Fibroblast of lung (primary cell): ENCODE measurements at places on chromosomes 1 and 21. TPM values are rescaled to one million over a fixed set of nuclear protein-coding genes. Genes with fewer than 3 reads are reported as not detected.

KCNJ9 gene
- under 0.01 TPM in 2 replicates for total RNA-seq

TPRG1L gene
- total RNA-seq, result 22.3 and 22.9 TPM in 2 replicates

PIGM gene
- total RNA-seq, result 4.1 and 4.5 TPM in 2 replicates

RORC gene
- total RNA-seq, result under 0.01 and 0.17 TPM in 2 replicates

SFN gene
- total RNA-seq, result under 0.01 TPM in 1 of 2 replicates, not detected in the other

DNA sequence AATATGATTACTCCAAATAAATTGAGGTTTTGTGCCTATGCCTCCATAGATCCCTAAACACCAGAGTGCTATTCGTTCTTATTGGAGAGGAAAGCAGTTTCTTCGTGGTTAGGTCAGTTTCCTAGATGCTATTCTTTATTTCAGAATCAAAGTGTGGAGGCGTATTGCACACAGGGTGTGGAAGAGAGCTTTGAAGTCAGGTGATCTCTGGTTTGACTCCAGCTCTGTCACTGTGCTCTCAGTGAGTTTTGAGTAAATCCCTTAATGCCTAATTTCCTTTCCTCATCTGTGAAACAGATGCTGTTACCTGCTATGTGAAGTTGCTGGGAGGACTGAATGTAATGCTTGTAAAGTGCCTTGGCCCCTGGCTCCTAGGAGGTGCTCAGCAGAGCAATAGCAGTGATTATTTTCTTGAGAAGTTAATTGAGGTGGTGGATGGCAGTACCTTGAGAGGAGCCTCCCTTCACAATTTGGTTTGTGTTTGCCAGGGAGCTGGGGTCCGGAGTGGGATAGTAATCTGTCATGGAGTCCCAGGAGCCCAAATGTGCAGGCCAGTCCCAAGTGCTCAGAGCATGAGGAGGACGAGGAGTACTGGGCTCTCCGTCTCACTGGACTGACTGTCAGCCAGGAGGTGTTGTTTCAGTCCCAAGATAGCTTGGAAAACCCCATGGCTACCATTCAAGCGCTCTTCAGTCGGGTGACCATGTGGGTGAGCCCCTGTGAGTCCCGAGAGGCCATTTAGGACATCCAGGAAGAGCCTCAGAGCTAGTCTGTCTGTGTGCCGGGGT lies 14.9 kb downstream of the NTPCR start:
- DNase-seq, result no peak

GRCh38 chr1:87108228-87108627 lies 193.8 kb downstream of the HS2ST1 start:
- DNase-seq, result no peak

DNA sequence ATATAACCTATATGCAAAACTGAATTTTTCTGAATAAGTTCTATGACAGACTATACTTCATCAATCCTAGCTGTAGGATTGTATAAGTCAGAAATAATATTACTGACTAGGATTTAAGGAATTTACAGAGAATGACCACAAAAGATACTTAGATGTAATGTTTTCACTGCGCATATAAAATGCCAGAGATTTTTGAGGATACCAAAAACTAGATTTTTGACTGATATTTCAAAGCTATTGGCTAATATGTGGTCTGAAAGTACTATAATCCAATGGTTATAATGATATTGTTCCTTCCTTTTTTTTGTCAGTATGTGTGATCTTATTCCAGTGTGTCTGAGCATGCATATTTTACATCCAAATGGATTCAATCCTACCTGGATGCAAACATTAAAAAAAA lies 17.0 kb upstream of the IFI44L start:
- DNase-seq, result peak; percentile 45

GRCh38 chr21:35473496-35473895 lies 424.4 kb upstream of the RUNX1 start:
- no peak for DNase-seq

DNA sequence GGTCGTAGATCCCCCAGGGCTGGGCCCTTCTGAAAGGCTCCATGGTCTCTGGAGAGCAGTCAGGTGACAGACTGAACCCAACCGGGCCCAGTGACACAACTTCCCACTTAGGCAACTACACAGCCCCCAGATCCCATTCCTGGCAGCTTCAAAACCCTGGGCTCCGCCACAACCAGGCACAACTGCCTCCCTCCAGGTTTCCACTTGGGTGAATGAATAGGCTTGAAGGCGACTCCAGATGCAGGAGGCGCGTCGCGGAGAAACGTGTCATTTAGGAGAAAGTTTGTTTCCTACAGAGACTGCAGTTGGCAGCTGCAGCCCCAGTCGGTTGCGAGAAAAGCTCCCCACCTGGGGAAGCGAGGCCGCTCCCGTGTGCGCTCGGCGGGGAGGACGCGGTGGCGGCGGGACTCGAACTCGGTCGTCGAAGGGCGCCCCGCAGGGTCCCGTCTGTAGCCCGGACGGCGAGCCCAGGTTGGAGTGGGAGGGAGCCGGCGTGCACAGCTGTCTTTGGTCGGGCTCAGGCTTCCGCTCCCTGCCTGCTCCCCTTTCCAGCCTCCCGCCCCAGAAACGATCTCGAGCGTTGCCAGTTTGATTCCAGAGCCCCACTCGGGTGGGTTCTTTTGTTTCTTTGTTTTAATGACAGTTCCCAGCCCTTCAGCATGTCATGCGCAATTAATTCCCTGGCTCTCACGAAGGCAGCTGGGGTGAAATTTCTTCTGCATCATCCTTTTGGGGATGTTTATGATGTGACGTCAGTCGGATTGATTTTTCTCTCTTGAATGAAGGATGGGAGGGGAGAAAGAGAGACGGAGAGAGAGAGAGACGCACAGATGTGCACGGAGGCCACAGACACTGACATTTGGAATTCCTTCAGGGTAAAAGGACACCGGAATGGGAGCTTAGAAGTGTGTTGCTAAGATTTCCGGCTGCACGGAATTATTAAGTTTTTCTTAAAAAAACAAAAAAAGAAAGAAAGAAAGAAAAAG lies 862 bp upstream of the SGIP1 start:
- peak; percentile 90 for DNase-seq

GRCh38 chr1:151968058-151968457 lies 25.6 kb downstream of the S100A10 start:
- DNase-seq, result peak; percentile 43

DNA sequence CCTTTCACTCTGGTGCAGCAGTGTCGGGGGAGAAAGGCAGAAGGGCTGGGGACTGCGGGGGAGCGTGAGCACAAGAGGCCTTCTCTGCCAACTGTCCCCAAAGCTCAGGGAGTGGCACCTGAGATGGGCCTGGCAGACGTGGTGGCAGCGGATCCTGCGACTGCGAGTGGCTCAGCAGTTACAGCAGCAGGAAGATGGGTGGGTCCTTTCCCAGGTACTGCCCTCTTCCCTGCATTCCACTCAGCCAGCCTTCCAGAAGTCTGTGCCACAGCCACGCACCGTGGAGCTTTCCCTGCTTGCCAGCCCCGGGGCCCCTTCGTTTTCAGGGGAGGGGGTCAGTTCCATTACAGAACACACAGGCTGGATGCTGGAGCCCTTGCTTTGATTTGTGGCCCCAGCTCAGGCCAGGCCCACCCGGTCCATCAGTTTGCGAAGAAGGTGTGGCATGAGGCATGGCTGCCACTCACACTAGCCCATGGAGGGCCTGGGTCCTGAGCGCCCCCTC lies 17.2 kb downstream of the MTHFR start:
- DNase-seq, result no peak

- peak; percentile 71 for DNase-seq
Measured at GRCh38 chr1:115641762-115642167, at the start of gene VANGL1. Gene VANGL1 (plus strand): TSS chr1:115641970. CDS start chr1:115651414, 9,444 bp downstream.

DNA sequence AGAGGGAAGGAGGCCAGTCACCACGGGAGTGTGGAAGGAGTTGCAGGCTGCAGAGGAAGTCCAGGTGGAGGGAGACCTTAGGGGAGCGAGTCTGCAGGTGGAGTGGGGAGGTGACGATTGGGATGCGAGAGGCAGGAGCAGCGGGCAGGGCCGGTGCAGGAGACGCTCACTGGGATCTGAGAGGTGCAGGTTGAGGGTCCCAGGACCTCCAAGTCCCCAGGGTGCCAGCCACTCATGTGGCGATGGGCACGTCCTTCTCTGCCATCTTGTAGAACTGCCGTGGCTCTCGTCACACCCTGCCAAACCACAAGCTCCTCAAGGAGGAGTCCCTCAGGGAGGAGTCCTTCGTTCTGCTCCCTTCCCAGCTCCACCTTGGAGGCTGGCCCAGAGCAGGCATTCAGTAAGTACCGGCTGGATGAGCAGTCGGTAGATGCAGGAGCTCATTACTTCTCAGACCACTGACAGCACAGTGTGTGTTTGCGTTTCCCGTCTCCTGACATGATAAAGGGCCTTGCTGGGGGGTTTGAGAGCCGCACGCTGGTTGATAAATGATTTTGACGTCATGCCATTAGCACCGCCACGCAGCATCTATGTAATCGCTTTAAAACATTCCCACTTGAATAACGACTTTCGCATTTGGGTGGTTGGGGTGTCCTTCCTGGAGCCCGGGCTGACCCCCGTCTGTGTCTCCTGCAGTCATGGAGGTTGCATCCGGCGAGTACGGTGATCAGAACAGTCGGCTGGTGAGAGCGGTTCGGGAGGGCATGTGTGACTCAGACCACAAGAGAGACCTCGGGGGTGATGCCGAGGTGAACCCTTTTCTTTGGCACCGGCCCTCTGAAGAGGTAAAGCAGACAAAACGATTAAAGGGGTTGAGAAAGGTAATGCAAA lies 27.8 kb downstream of the TFF3 start:
- DNase-seq, result peak; percentile 6

DNA sequence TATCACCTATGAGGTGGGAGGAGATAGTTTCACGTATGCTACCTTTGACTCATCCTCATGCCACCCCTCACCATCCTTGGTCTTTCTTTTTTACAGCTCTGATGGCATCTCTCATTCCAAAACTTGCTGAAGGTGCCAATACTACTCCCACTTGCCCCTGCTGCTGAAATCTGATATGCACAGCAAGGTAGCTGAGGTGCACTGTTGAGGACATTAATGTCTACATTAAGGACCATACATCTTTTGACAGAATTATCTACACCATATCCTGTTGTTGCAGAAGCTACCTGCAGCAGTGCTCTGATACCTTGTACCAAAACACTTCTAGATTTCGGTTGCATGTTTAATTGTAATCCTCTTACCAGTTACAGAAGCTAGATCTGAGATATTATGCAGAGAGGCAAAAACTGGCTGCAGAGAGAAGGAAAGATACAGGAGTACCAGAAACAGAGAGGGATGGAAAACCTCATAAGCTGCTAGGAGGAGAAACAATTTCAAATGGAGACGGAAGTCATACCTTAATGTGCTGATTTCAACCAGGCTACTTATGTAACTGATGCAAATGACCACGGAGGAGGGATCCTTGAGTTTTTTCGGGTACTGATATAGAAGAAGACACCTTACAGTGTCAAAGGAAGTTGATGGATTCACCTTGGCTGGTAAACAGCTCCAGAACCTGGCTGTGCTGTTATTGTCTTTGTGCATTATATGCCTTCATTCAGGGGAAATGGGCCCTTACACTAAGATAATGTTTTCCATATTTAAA lies 19.3 kb upstream of the PTPRC start:
- no peak for DNase-seq

DNA sequence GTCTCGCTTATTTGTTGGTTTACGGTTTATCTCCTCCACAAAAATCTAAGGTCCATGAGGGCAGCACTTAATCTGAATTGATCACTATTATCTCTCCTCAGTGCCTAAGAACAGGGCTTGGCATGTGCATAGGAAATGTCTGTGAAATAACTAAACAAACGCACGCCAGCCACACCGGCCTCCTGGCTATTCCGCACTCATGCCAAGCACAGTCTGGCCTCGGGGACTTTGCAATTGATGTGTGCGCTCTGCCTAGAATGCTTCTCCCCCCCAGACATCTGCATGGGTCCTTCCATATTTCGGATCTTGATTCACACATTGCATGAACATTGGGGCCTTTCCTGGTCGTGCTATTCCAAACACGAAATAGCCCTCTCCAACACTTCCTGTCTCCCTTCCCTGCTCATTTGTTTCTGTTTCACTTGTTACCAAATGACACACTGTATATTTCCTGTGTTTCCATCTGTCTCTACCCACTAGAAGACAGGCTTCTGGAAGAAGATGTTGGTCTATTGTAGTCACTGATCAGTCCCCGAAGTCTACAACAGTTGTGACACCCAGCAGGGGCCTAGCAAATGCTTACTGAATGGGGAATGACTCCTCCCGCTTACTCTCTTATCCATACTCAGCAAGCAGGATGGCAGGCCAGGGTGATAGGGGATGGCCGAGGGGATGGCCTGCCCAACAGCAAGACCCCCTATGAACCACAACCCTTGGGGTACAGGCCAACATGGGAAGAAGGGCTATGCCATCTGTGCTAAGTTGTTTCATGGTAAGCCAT lies 93.9 kb downstream of the GLIS1 start:
- DNase-seq, result no peak

- no peak for DNase-seq
Measured at GRCh38 chr1:14937288-14937949, 216.1 kb upstream of the TMEM51 start.

DNA sequence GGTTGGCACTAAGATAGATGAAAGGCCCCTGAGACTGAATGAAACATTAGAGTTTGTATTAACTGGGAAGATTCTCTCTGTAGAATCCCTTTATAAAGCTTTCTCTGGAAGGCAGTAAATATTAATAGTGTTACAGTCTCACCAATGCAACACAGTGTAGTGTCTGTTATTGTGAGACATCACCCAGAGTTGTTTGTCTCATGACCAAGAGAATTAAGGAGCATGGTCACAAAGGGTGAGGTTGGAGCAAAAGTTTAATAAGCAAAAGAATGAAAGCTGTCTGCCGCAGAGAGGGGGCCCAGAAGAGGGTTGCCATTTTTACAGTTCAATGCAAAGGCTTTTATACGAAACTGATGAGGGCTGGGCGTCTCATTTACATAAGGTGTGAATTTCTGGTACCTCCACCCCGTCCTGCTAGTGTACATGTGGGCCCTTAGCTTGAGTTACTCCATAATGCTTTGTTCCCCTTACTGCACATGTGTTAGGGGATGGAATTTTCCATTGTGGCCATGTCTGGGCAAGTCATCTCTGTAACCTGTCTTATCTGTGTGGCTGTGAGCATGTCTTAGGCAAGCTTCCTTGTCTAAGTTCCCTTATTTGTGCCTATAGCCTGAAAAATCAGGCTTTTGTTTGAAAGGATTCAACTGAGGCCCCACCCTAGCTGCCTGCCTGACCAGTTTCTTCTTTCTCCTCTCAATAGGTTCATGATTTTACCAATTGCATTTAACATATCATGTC lies 184.1 kb downstream of the RASAL2 start:
- no peak for DNase-seq
